ENCODE measurements at places on chromosomes 2 and 18.

DNA sequence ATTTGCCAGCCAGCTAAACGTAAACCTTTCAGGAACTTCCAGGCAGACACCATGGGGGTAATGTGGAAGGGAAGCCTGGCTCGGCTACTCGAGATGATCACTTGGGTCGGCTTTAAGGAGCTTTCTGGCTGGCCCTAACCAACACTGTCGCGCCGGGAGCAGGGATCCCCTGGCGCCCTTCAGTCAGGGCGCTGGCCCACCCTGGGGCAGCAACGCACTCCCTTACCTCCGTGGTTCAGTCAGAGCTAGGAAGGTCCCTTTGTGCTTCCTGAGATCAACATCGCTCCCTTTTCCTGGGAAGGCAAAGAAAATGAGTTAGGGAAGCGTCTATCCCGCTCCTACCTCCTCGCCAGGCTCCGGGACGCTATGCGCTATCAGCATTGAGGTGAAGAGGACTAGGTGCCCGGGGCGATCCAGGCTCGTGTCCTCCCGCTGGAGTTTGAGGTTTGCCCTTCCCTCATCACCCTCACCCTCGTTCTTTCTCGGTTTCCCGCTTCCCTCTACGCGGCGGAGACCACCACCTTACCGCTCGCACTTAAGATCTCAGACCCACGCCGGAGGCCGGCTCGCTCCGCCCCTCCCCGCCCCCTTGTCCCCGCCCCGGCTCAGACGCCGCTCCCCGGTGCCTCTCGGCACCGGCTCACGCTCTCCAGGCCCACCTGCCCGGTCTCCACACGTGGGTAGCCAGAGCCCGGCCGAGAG, 449 bp upstream of the ATRAID start:
- DNase-seq = no peak

- DNase-seq = no peak
These were observed 40.4 kb downstream of the PTPN2 start for GRCh38 chr18:12843420-12844350.

GRCh38 chr2:196041786-196042185, 26.9 kb downstream of the DNAH7 start:
- no peak for DNase-seq

GRCh38 chr2:78035804-78036203, 513.6 kb upstream of the LRRTM4 start:
- no peak for DNase-seq

GRCh38 chr2:70932631-70933230, 3.0 kb upstream of the ATP6V1B1 start:
- no peak for DNase-seq

DNA sequence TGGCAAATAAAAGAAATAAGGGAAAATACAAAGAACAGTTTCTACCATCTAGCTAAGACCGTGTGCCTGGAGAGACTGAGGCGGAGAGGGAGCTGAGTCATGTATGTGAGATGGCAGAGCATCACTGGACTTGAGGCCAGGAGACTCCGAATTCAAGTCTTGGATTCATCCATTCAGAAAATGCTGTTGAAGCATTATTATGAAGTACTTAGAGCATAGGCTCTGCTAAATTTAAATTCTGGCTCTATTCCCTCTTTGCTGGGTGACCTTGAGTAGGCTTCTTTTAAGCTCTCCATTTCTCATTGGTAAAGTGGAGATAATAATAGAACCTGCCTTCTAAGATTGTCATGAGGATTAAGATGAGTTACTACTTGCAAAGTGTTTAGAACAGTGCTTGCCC, 34.7 kb downstream of the NPHP1 start:
- DNase-seq = no peak

- DNase-seq = peak; percentile 20
These were observed 253.4 kb downstream of the ETAA1 start for GRCh38 chr2:67650291-67651133.

DNA sequence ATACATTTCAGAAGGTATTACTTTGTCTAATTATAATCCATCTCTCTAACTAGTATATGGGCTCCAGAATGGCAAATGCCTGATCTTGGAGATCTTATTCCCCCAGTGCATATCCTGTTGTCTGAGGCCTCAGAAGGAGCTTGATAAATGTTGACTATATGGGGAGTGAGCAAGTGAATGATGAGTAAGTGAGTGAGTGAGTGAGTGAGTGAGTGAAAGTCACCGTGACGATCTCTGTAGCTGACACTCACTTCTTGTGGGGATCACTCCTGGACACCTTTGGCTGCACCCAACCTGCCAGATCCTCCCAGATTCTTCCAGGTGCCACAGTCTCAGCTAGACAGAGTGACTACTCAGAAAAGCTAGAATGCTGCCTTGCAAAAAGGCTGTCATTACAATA, 2.8 kb downstream of the XDH start:
- DNase-seq = no peak

DNA sequence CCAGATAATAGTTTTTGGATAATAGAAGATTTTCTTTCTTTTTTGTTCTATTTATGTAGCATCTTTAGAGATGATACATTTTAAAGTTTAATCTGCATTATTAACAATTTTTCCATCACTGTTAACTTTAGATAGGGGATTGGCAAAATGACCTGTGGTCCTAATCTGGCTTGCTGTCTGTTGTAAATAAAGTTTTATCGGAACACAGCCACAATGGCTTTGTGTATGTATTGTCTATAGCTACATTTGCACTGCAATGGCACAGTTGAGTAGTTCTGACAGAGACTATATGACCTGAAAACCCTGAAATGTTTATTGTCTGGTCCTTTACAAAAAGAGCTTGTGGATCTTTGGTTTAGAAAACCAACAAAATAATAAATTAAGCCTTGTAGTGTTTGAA, 97.0 kb upstream of the CERS6 start:
- DNase-seq = no peak

GRCh38 chr2:187405921-187406320, 42.1 kb downstream of the CALCRL start:
- no peak for DNase-seq

DNA sequence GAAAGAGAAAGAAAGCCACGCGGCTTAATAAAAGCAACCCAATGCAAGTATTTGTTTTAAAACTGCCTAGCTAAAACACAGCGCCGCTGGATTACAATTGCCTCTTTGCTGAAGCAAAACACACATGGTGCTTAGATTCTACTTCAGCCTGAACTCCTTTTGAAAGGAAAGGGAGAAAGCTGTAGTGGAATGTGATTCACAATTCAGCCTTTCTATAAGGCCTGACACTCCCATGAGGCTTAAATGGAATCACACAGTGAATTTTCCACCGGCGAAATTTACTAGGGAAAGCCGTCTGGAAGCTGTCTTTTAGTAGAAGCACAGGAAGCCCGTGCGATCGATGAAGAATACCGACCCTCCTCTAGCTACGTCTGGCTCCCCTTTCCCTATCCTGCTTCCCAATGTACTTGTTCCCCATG, 348.0 kb downstream of the DLGAP1 start:
- DNase-seq = no peak

- no peak for DNase-seq
These were observed 94.1 kb downstream of the RTN4 start for GRCh38 chr2:54956111-54956627.

GRCh38 chr2:36702781-36703180, 6.3 kb downstream of the VIT start:
- DNase-seq = no peak

DNA sequence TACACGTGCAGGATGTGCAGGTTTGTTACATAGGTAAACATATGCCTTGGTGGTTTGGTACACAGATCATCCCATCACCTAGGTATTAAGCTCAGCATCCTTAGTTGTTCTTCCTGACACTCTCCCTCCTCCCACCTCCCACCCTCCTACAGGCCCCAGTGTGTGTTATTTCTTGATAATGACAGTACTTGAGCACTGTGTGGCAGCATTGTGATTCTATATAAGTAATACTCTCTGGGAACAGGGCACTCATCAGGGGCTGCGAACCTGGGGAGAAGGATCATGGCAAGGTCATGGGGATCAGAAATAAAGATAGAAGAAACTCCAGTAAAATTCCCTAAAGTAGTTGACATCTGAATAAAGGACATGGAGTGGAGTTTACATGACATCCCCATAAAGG, 1256.2 kb upstream of the CRIM1 start:
- DNase-seq = no peak

DNA sequence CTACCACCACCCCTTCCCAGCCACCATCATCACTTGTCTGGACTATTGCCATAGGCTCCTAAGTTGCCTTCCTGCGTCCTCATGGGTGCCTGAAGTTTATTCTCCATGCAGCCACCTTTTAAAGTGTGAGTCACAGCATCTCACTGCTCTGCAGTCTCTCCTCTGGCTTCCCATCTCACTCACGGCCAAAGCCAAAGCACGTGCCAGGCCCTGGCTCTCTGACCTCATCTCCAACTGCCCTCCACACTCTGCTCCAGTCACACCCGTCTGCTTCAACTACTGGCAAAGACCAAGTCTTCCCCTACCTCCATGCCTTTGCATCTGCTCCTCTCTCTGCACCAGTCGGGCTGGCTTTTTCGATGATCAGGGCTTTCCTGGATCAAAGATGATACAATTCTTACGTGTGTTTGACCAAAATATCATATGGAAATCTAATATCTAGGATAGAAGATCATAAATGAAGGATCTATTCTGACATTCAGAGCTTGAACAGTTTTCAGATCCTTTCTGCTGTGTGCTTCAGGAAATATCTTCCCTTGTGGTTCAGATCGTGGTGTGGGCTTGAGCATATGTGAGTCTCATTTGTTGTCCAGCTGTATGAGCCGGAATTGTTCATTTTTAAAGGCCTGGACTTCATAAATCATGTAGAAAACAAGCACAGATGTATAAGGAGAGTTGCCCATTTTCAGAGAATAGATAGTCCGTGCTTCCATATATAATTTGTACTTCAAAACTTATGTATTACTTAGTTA, 175.6 kb downstream of the PRKCE start:
- no peak for DNase-seq

DNA sequence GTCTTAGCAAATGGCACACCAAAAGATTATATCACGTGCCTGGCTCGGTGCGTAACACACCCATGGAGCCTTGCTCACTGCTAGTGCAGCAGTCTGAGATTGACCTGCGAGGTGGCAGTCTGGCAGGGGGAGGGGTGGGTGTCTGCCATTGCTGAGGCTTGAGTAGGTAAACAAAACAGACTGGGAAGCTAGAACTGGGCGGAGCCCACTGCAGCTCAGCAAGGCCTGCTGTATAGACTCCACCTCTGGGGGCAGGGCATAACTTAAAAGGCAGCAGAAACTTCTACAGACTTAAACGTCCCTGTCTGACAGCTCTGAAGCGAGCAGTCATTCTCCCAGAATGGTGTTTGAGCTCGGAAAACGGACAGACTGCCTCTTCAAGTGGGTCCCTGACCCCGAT, 55.9 kb upstream of the FSHR start:
- no peak for DNase-seq

- no peak for DNase-seq
These were observed 85.7 kb downstream of the B3GNT2 start for GRCh38 chr2:62281663-62282062.

DNA sequence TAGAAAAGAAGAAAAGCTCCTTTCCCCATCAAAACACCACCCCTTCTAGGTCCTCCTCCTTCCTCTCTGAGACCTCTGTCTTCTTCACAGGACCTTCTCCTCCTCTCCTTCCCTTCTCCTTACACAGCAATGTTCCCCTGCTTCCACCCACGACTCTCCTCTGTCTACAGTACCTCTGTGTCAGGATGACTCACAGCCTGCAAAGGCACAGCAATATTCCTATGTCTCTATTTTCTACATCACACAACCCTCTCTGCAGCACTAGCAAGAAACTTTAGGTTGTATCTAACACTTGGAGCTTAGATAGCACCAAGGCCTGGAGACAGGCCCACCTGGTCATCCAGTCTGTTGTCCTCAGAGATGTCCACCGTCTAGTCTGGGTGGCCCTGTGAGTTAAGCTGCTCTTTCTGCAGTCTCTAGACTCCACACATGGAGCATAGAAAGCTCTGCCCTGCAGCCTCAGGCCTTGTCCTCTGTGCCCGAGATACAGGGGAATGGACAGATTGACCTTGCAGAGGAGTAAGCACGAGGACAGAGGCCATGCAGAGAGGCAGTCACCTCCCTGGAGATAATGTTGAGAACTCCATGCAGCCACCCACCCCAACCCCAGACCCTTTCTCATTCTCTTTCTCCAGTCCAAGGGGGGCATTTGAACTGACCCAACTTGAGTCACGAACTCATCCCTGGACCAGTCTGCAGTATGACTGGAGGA, 212.0 kb downstream of the TNS1 start:
- no peak for DNase-seq

DNA sequence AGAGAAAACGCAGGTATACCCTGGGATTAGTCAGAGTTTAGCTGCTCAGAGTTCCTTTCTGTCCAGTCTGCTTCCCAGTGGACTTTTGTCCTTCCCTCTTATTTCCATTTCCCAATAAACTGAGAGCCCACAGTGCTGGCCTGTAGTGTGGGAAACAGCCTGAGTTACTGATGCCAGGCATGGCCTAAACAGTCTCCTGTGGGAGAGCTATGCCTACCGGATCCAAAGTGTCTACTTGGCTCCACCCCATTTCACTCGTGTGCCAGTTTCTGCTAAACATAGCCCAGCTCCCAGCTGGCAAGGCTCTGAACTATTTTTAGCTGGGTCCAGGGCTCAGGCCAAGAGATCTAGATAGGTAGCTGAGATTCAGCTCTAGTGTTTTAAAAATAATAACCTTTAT, 15.6 kb upstream of the PPP1CB start:
- DNase-seq = no peak

- no peak for DNase-seq
These were observed 48.9 kb downstream of the BMPR2 start for GRCh38 chr2:202425036-202425435.

DNA sequence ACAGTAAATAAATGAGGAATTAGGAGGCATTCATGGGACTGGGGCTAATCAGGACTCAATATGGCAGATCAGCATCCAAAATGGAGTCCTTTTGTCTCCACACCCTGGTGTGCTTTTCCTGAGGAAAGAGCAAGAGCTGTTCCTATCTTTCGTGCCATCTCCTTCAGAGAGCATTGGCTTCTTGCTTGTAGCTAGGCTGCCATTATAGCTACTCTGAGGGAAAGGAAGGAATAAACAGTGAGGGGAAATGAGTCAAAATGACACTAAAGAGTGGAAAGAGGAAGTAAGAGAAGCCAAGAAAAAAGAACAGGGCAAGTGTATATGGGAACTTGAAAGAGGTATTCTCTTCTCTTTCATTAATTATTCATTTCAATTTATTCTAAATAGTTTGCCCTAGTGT, 8.4 kb upstream of the NMI start:
- no peak for DNase-seq

GRCh38 chr18:29560270-29560669, 1383.3 kb upstream of the CDH2 start:
- DNase-seq = no peak

GRCh38 chr18:29123706-29124530, 947.0 kb upstream of the CDH2 start:
- no peak for DNase-seq

- DNase-seq = no peak
These were observed 274.5 kb upstream of the SESTD1 start for GRCh38 chr2:179539124-179539511.

DNA sequence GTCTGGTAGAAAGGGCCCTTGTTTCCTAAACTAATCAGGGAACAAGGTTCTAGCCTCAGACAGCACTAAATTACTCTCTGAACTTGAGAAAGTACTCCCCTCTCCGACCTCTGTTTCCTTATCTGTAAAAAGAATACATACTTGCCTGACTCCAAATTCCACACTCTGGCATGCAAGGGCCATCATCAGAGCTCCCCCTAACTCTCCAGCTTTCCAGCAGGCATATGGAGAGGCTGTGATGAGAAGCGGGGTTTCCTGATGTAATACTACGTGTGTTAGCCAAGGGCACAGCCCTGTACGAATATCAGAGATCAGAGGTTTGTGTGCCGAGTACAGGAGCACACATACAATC, 1.8 kb upstream of the EVA1A start:
- DNase-seq = no peak

All from CD8-positive, alpha-beta T cell (primary cell).